ENCODE measurements at places on chromosomes 7 and 10.

DNA sequence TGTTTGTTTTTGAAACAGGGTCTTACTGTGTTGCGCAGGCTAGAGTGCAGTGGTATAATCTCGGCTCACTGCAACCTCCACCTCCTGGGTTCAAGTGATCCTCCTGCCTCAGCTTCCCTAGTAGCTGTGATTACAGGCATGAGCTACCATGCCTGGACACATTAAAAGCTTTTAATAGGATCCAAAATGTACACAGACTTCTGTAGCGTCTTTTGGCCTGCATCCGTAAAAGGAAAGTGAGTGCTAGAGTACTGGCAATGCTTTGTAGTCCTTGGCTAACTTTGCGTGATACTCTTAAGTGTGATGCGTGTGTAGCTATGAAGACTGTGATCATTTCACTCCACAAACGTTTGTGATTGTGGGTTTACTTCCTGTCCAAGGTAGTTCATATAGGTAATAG lies 13.3 kb downstream of the ZRANB1 start:
- DNase-seq: no peak

DNA sequence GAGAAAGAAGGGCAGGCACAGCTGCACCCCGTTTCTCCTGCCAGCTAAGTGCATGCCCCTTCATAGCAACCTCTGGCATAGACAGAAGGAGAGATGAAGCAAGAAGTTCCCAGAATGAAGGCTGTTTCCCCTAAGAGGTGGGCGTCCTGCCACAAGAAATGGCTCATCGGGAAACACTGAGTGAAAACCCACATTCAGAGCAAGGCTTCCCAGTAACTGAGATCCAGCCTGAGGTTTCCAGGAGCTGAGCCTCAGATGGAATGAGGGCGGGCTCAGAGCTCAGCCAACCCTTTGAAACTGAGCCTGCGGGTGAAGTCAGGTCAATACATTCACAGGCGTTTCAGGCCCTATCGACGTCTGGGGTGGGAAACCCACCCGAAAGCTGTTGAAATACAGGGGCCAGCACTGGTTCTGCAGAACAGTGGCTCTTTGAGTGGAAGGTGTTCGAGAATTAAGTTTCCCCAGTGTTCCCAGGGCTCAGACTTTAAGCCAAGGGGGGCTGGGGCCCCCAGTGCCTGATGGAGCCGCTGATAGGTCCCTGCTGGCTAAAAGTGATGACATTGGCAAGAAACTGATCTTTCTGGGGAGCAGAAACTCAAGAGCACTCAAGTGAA lies 510.2 kb downstream of the RPS24 start:
- no peak for DNase-seq

- no peak for DNase-seq
Observed at GRCh38 chr7:123308254-123308951, 108.6 kb upstream of the SLC13A1 start.

- no peak for DNase-seq
Observed at GRCh38 chr10:69744971-69745370, 56.7 kb upstream of the COL13A1 start.

Data from right renal cortex interstitium (tissue), 3 donors.